Activated CD8-positive, alpha-beta memory T cell treated with anti-CD3 and anti-CD28 coated beads, Interleukin-2, amount 10 ng/mL, durations not matched to agents 7 days and 5 days (primary cell): ENCODE measurements at places on chromosomes 6 and 20.

GRCh38 chr6:16337295-16337975 lies 99.0 kb downstream of the GMPR start:
- DNase-seq = no peak

GRCh38 chr6:166781331-166781730 lies 154.3 kb upstream of the RPS6KA2 start:
- no peak for DNase-seq

GRCh38 chr6:84220809-84221409 lies 6.5 kb downstream of the CEP162 start:
- no peak for DNase-seq

DNA sequence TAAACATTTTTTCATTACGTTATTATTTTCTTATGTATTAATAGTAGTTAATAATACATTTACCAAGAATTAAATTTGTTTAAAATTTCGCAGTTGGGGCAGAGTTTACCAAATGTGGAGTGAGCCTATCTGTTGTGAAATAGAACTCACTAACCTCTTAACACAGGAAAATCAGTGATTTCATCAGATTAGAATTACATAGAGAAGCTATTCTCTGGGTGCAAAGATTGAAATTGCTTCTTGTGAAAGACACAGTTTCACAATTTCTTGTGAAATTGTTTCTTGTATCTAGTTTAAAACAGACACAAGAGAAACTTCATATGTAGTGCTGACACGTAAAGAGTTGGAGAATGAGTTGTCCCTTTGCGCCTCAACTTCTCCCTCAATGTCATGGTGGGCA lies 69.4 kb upstream of the PRL start:
- DNase-seq = no peak

- DNase-seq = no peak
These were observed 120.7 kb upstream of the CCDC28A start for GRCh38 chr6:138652824-138653223.

GRCh38 chr6:27838945-27839625 lies 73.1 kb downstream of the OR2B2 start:
- DNase-seq = peak; percentile 54

GRCh38 chr6:1527073-1527457 lies 82.7 kb upstream of the FOXC1 start:
- peak; percentile 56 for DNase-seq

DNA sequence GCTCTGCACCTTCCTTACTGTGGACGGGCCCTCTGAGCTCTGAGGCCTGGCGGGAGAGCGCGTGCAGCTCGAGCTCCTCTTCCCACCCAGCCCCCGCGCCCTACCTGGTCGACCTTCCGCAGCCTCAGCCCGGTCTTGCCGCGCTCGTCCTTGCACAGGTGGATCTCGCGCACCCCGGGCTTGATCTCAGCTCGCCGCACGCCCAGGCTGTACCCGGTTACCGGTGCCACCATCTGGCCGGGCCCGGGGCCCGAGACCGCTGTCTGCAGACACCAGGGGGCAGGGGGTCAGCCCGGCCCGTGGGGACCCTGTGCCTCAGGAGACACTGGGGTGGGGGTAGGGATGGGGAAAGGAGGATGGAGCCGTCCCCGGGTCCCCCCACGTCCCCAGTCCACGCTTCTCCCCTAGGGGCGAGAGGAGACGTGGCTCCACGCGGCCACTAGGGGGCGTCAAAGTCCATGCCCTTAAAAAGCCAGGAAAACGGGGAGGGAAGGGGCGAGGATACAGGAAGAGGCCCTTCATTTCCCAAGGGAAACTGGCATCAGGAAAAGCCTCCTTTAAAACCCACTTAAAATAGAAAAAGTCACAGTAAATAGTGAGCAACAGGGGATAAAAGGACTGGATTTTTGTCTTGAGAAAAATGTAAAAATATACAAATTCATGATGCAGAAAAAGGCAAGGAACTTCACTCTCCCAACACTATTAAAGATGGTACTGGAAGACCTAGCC lies 15.5 kb downstream of the SDCBP2 start:
- DNase-seq = peak; percentile 63
